OCI-LY7 (cell line): ENCODE measurements at places on chromosomes 13 and 19. TPM values are rescaled to one million over a fixed set of nuclear protein-coding genes. Genes with fewer than 3 reads are reported as not detected.

Gene RETN
- total RNA-seq, result not detected in 2 replicates

- no peak for DNase-seq
Measured at GRCh38 chr19:34215006-34215665, 39.2 kb upstream of the GARRE1 start.

DNA sequence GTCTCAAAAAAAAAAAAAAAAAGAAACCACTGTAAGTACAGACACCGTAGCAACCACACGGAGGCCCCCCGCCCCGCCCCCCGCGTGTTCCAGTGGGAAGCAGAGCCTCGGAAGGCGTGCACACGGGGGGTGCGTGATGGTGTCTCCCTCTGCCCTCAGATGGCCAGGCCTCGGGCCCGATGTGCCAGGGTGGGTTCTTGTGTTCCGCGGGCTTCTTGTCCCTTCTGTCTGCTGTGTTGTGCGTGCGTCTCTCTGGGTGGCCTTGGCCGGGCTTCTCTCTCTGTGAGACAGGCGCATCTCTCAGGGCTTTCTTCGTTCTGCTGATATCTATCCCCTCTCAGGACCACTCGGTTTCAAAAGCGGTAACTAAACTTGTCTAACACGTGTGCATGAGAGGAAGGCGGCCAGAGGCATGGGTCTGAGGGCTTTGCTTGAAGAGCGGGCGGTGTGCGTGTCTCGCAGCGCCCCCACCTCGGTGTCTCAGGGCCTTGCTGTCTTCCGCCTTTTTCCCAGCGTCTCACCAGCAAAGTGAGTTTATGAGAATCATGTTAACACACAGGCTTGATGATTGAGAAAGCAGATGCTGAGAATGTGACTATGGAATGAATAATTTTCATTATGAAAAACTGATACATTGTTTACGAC lies 12.6 kb downstream of the ATP11A start:
- DNase-seq, result no peak

Gene ARL11
- 20.5 and 22.6 TPM in 2 replicates for total RNA-seq

Gene ENOX1
- total RNA-seq, result not detected in 2 replicates

Gene CABP5
- total RNA-seq, result not detected in 2 replicates
